ENCODE measurements at places on chromosomes 7 and 10.

GRCh38 chr7:42181566-42181965 lies 55.4 kb downstream of the GLI3 start:
- DNase-seq: no peak

GRCh38 chr10:103856797-103857170 lies 1.4 kb upstream of the SH3PXD2A start:
- DNase-seq: no peak

DNA sequence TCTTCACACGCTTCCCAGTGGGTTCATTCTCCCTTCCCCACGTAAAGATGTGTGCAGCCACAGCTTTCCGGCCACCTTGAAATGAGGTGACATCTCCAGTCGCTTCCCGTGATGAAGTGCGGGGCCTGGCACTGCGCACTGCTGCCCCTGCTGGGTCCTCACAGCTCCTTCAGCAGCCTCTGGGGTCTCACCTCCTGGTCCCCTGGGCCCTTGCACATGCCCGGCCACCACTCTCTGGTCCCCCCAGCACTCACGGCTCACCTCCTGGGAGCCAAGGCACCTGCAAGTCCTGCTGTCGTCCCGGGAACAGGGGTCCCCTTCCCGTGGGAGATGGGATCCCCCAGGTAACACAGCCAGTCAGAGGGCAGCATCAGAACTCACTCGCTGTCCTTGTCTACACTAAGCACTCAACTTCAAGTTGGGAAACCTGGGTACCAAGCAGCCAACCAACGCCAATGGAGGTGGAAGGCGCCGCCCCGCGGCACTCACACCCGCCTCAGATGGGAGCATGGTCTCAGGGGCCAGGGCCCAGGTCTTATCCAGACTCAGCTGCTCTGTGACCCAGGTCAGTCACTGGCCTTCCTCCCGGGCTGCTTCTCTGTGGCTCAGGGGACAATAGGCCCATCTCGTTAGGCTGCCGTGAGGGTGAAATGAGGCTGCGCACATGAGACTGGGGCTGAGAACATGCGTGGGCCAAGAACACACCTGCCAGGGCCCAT lies 176.2 kb downstream of the PTPRN2 start:
- no peak for DNase-seq

DNA sequence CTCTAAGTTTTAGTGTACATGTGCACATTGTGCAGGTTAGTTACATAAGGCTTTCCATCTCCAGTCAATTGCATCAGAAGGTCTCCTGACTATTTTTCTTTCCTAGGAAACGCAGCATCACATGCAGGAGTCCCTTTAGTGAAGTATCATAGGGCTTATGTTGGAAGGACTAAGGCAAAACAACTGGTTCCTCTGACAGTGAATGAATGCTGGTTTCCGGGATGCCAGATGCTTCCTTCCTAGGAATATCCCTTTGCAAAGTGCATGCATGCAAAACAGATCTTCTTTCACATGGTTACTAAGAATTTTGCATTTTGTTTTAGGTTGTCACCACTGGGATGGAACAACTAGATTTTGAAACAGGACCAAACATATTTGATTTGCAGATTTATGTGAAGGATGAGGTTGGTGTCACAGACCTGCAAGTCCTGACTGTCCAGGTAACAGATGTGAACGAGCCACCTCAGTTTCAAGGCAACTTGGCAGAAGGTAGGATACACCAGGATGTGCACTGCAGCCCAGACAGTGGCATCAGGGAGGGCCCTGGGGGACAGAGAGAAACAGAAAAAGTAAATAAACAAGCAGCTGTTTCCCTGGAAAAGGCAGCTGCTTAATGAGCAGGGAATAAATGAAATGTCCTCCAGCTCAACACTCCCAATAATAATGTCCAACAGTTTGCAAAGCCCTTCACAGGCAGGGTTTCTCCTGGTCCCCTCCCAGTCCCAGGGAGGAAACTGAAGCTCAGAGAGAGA lies 17.8 kb downstream of the CDHR3 start:
- DNase-seq: no peak

- DNase-seq: peak; percentile 89
Observed at GRCh38 chr7:55951637-55952351, at the start of gene MRPS17. TSS of gene MRPS17 (plus strand) at chr7:55951877. CDS start at chr7:55953196, 1,319 bp downstream.

GRCh38 chr7:33550979-33551378 lies 354.4 kb upstream of the BMPER start:
- DNase-seq: no peak

DNA sequence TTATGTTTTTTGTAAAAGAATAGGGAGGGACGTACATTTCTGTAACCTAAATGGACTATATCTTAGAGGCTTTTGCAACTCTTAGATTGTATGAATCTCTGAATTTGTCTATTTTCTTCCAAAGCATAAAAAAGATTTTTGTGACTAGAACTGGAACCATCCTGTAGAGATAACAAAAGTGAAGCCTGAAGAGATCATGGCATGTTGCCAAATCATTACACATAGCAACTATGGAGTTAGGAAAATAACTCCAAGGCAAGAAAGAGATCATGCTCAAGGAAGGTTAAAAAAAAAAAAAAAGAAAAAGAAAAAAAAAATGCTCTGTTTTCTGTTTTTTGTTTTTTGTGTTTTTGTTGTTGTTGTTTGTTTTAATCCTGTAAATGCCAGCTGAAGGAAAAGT lies 567.7 kb upstream of the ZWINT start:
- no peak for DNase-seq

DNA sequence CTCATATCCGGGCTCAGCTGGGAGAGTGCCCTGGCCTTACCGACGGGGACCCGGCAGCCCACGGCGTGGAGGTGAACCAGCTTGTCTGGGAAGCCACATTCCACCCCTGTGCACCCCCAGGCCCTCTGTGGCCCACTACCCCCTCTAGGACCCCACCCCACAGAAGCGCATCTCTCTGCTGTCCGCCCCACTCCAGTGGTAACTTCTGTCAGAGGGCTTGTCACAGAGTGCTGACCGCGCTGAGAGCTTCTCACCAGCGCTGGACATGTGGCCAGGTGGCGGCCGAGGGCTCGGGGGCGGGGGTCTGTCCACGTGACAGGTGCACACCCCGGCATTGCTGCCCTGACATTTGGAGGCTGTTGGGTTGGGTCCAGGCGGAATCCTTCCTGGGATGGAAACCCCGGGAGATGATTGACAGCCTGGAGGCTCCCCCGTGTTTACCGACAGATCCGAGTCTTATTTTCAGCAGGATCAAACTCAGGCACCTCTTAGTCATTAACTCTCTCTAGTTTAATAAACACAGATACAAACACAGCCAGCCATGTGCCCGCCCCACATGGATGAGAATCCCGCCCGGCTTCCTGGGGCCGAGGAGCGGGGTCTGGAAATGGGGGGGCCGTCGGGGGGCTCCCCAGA lies 5.1 kb downstream of the ELFN1 start:
- DNase-seq: no peak
